ENCODE measurements at places on chromosomes 5 and 9.

DNA sequence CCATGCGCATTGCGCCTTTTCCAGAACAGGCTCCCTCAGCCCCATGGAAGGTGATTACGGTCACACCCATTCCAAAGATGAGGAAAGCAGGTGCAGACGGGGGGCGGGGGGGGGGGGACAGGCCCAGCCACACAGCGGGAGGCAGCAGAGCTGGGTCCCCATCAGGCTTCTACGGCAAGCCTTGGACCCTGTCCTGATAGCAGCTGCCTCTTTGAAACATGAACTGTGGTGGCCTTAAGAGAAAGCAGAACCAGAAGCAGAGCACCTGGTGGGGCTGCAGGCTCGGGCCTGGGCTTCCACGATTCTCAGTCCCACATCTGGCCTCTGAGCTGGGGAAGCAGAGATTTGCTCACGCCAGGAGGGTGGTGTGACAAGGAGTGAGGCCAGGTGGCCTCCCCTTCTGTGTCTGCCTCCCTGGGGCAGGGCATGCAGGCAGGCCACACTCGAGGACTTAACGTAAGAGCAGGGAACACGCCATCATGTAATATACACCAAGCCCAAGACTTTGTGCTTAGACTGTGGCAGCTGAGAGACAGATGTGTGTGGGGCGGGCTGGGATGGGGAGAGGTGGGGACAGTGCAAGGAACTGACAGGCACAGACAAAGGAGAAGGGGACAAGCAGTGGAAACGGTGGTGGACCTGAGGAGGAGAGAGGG, 14.2 kb upstream of the PHYKPL start:
- DNase-seq = no peak

DNA sequence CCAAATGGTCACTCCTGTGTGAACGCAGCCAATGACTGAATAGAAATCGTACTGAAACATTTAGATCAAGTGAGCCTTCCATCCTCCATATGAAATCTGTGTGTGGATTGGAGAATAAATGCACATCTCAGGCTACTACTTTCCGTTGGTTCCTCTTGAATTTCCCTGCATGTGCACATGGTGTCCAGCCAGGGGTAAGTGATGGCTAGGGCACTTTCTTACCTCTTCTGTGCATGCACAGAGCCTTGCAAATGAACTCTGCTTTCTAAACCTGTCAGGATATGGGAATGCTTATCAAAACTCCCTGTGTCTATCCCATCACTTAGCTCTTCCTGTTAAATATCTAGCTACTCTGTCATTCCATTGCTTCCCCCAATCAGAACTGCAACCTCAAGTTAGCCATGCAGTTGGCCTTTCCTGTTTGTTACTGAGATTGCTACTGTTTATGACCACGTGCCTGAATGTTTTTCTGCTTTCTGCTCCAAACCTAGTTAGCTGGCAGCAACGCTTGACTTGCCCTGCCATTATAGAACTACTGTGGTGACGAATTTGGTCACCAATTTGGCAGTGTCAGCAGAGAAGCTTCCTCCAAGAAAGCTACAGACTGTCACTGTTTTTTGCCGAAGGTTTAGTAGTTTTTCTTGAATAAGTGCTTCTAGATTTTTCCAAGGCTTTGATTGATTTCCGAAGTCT, 661.6 kb downstream of the LRRC70 start:
- DNase-seq = no peak

DNA sequence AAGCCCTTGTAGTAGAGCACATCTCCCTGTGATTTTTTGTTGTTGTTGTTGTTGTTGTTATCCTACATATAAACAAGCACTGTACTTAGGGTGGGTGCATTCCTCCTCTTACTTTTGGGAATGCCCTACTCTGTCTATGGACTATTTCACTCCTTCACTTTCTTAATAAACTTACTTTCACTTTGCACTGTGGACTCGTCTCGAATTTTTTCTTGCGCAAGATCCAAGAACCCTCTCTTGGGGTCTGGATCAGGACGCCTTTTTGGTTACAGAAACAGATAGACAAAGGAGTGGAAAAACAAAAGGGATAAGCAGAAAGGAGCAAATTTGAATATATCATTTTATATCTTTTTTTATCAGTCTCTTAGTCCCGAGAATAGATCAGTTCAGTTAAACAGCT, 14.4 kb upstream of the PAIP1 start:
- no peak for DNase-seq

- DNase-seq = no peak
Measured at GRCh38 chr9:77486968-77487367, 161.2 kb downstream of the GNA14 start.

GRCh38 chr9:19108038-19108437, 5.3 kb upstream of the HAUS6 start:
- DNase-seq = no peak

DNA sequence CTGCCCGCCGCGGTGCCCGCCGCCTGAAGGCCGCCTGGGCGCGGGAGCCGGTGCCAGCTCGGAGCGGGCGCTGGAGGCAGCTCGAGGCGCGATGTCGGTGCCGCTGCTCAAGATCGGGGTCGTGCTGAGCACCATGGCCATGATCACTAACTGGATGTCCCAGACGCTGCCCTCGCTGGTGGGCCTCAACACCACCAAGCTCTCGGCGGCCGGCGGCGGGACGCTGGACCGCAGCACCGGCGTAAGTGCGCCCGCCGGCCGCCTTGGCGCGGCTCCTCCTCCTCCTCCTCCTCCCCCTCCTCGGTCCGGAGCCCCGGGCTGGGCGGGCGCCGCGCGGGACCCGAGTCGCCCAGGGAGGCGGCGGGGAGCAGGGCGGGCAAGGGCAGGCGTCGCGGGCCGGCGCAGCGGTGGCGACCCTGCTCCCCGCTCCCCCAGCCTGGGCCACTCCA, 455 bp downstream of the OLFM1 start:
- DNase-seq = no peak

GRCh38 chr5:25453500-25453899, 808.7 kb upstream of the CDH10 start:
- no peak for DNase-seq

DNA sequence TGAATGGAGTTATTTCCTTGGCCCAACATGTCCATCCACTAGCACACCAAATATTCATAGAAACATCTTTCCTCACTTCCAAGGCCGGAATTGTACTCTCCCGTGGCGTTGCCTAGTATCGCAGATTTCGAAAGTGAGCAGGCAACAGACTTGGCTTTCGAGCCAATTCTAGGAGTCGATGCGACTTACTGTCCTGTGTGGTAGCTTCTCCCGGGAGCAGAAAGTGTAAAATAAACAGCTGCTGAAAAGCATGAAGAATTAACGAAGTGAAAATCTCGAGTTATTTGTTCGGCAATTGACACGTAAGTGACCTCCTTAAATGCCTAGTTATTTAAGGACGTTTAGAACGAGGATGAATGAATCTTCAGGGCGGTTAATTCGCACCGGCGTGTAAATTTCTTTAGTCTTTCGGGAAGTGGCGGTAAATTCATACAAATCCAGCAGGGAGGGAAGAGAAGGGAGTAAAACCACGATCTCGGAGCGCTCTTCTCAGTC, 449 bp upstream of the PCSK5 start:
- peak; percentile 73 for DNase-seq

GRCh38 chr5:51159164-51159563, 224.1 kb upstream of the ISL1 start:
- DNase-seq = no peak

DNA sequence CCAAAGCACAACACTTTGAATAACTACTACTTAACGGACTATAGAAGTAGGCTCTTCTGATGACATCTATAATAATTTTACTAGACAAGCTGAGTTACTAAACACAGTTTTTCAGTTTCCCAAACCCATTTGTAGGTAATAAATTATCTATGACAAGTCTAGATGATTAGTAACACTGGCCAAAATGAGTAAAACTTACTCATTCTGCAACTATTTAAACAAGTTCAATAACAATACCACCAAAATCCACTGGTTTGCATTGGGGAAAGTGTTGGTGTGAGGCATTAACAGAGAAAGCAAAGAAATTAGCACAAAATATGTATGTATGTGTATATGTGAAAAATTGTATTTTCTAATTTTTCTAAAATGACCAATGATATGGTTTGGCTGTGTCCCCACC, 119.3 kb downstream of the NR2F1-AS1 start:
- no peak for DNase-seq

DNA sequence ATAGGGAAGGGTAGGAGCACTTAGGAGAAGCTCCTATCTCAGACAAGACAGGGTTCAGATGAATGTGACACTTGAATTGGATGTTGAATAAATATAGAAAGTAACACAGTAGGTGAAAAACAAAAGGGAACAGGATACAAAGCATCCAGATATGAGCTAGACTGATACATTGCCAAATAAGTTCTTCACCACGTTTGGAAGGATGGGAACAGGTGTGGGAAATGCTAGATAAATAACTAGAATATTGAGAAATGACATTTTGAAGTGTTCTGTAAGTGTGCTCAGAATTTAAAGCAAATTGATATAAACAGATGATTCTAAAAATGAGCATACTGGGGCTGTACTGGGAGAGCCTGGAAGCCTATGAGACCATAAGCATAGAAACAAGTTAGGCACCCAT, 340.1 kb upstream of the PRR16 start:
- no peak for DNase-seq

- no peak for DNase-seq
Measured at GRCh38 chr5:180208435-180209081, 453 bp downstream of the RASGEF1C start.

- DNase-seq = no peak
Measured at GRCh38 chr5:178428341-178429155, 161.6 kb downstream of the COL23A1 start.

GRCh38 chr5:119131530-119132304, 60.8 kb downstream of the DMXL1 start:
- no peak for DNase-seq

- no peak for DNase-seq
Measured at GRCh38 chr9:2418619-2419018, 203.0 kb upstream of the VLDLR start.

DNA sequence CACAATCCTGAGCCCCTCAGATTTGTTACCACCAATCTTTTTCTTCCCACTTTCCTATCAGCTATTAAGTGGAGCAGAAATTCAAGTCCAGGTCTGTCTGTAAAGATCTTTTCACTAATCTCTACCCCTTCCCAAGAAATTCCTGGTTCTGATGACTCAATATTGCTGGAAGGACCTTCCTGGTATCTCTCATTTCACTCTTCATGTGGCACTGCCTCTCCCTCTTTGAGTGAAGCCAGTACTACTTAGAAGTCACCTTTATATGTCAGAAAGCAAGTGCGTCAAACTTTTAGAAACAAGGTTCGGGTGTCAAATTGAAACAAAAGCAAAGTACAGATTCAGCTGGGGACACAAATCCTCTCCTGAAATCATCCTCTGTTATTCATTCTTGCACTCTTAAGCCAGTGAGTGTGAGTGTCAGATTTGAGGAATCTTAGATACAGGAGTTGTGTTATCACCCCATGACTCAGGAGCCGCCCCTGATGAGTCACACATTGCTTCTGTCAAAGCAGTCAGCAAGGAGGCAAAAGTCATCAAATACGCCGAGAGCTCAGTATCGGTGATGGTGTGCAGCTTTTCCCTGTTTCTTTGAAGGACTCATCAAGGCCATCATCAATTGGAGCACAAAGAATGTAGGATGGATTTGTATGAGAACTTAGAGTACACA, 313.0 kb downstream of the CETN3 start:
- no peak for DNase-seq

GRCh38 chr5:30765227-30765626, 428.3 kb upstream of the CDH6 start:
- no peak for DNase-seq

- no peak for DNase-seq
Measured at GRCh38 chr5:98836175-98836574, 62.7 kb downstream of the RGMB start.

DNA sequence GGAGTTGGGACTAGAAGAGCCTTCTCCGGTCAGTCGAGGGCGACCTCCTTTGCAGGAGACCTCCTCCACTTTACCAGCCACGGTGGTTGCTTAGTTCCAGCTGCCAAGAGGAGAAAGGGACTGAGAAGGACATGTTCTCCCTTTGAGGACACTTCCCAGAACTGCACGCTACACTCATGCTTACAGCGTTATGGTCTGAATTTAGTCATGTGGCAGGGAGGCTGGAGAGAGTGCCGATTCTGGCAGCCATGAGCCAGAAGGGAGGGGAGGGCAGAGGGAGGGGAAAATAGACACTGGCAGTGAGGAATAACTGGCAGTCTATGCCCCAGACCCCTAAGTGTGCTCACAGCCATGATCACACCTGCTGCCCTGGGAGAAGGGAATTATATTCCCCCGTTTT, 47.8 kb downstream of the TSPAN17 start:
- no peak for DNase-seq

DNA sequence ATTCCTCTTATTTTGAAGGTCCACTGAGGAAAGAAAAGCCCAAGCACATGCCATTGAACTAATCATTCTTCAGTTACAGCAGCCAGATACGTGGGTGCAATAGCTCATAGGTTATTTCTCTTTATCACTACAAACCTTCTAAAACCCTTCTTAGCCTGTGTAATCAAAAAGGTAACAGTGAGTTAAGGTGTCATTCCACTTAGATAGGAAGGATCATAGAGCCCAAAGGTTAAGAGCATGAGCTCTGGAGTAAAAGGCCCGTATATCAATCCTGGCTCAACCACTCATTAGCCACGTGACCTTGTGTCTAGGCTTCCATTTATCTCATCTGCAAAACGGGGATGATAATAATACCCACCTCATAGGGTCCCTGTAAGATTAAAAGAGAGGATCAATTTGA, 2.7 kb downstream of the GPX8 start:
- DNase-seq = no peak

DNA sequence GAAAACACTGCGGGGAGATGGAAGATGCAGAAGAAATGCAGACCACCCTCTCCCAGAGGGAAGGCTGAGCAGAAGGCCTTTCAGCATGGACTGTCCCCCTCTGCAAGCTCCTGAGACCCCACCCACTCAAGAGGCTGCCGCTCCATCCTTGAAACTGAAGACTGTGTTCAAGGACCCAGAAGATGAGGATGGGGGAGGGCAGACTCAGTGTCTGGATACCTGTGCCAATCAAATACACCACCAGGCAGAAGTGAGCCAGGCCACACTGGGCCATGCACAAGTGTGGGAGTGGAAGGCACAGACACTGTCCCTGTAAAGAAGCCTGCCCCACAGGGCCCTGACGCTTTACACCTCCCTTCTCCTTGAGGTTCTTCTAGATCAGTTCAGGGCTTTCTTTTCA, 40.0 kb upstream of the IPPK start:
- no peak for DNase-seq

- no peak for DNase-seq
Measured at GRCh38 chr9:68819065-68819464, 114.0 kb downstream of the PIP5K1B start.

DNA sequence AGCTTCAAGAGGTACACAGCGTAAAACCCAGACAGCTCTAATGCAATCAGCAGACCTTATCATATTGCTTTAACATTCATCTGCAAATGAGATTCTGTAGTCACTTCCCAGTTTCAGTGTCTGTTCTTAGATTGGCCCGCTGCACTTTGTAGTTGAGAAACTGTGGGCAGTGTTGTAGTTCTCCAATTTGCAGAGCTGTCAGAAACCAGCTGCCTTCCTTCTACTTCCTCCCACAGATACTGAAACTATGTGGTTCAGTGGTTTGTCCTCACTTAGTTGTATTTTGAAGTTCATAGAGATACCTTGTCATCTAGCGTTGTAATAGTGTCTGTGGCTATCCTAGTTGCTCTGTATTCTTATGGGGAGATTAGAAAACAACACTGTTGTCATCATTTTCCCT, 39.6 kb upstream of the TRIM36 start:
- DNase-seq = no peak

Measured in stimulated activated naive CD4-positive, alpha-beta T cell (primary cell).